Uterus (tissue), 4 donors: ENCODE measurements at places on chromosomes 6 and 20. TPM values are rescaled to one million over a fixed set of nuclear protein-coding genes. Genes with fewer than 3 reads are reported as not detected.

The GSTA3 gene
- total RNA-seq, result 0.98 TPM

The SS18L1 gene
- 18.2 TPM for total RNA-seq

The ABHD16A gene
- total RNA-seq, result 49.0 TPM

- no peaks in the 10 kb centered on the region for H3K36me3 ChIP-seq
- no peaks in the 10 kb centered on the region for H3K27me3 ChIP-seq
- no peak overlapping the region for H3K4me3 ChIP-seq
- no peak for DNase-seq
- no peaks in the 10 kb centered on the region for H3K4me1 ChIP-seq
Measured at GRCh38 chr6:15305909-15306308, 60.0 kb downstream of the JARID2 start.

DNA sequence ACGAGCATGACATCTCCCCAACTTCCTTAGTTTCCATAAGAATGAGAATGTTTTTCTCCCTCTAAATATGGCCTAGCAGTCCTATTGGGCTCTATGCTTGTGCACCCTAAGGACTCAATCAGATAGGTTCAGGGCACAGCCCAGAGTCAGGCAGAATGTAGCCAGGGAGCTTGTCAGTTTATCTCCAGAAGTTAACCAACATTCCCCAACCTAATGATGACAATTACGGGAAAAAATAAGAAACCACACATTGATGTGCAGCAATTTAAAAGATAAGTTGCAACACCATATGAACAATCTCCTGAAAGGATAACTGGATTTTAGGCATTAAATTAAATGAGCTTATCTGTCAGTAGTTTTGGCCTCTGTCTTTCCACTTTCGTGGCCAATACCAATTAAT, 71.1 kb downstream of the HDDC2 start:
- H3K36me3 ChIP-seq, result no peaks in the 10 kb centered on the region
- no peak for DNase-seq
- H3K27ac ChIP-seq, result no peak overlapping the region
- no peak overlapping the region for H3K4me3 ChIP-seq

GRCh38 chr6:24504649-24505586, 10.1 kb downstream of the ALDH5A1 start:
- H3K27ac ChIP-seq, result no peak overlapping the region
- no peaks in the 10 kb centered on the region for H3K4me1 ChIP-seq
- DNase-seq, result no peak
- no peaks in the 10 kb centered on the region for H3K27me3 ChIP-seq
